ENCODE measurements at places on chromosomes 5 and 9.

DNA sequence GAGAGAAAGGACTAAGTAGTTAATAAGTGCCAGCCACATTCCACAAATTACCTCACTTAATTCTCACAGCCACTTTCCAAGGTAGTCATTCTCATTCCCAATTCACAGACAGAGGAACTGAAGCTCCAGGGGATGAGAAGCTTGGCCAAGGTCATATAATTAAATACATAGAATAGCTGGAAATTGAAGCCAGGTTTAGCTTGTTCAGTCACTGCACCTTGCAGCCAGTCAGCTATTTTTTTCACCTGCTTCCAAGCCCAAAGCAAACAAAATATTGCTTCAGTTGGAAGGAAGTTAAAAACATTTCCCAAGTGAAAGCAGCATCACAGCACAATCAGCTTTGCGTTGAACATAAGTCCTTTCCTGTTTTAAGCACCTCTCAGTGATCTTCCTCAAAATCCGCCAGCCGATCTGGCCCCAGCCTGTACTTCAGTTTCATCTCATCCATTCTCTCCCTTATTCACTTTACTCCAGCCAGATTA is 4.8 kb downstream of the ALDH1A1 start:
- DNase-seq, result no peak

GRCh38 chr5:138103319-138103637 is 19.4 kb downstream of the WNT8A start:
- DNase-seq, result no peak

- no peak for DNase-seq
These were observed 697.5 kb downstream of the SEMA5A start for GRCh38 chr5:8848366-8848765.

GRCh38 chr5:11084111-11084510 is 323.1 kb upstream of the DAP start:
- no peak for DNase-seq
